Activated T-cell treated with anti-CD3 and anti-CD28 coated beads for 1 hour (primary cell): ENCODE measurements at places on chromosomes 5 and 9.

GRCh38 chr9:97918611-97919010, 3.7 kb downstream of the TRMO start:
- no peak for DNase-seq

- DNase-seq, result no peak
Observed at GRCh38 chr9:401223-401622, 186.6 kb downstream of the DOCK8 start.

DNA sequence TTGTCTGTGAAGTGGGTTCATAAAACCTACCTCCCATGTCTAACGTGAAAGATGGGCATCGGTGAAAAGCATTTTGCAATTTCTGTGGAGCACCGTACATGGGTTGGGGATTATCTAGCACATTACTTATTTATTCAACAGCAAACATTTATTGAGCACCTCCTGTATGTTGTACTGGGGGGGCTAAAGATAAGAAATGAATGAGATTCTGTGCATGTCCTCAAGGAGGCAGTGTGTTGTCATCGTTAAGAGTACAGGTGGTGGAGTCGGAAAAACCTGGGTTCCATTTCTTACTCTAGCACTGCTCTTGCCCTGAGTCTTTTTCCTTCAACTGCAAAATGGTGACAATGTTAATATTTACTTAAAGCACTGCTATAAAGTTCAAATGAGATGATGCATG, 30.4 kb upstream of the DENND1A start:
- DNase-seq, result no peak

GRCh38 chr5:129935626-129936025, 31.4 kb downstream of the CHSY3 start:
- no peak for DNase-seq

DNA sequence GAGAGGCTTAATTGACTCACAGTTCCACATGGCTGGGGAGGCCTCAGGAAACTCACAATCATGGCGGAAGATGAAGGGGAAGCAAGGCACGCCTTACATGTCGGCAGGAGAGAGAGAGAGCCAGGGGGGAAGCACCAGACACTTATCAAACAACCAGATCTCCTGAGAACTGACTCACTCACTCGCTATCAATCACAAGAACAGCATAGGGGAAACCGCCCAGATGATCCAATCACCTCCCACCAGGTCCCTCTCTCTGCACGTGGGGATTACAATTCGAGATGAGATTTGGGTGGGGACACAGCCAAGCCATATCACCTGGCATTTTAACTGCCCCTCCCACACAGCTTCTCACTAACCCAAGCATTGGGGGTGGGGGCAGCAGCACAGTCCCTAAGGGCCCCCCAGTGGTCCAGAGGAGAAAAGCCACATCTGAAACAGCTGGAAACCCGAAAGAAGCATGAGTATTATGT, 76.1 kb upstream of the ASS1 start:
- no peak for DNase-seq
